Fibroblast of the aortic adventitia (primary cell): ENCODE measurements at places on chromosomes 4 and X. TPM values are rescaled to one million over a fixed set of nuclear protein-coding genes. Genes with fewer than 3 reads are reported as not detected.

The JAKMIP1 gene
- total RNA-seq, result not detected in 2 replicates

The TASL gene
- total RNA-seq, result not detected in 2 replicates

The FAM241A gene
- 0.90 and 5.1 TPM in 2 replicates for total RNA-seq

The REPS2 gene
- 0.82 and 1.7 TPM in 2 replicates for total RNA-seq

The ALAS2 gene
- total RNA-seq, result not detected in 2 replicates

The EREG gene
- total RNA-seq, result 15.0 TPM in 1 of 2 replicates, not detected in the other

The CXorf49 gene
- total RNA-seq, result not detected in 2 replicates
